Activated T-helper 2 cell treated with anti-CD3 and anti-CD28 coated beads, Interferon-gamma antibody, Interleukin-2, Interleukin-4, amounts not matched to agents 10 μg/mL and 5 μg/mL and 100 μg/mL, durations not matched to agents 14 hours and 24 hours and 36 hours (primary cell): ENCODE measurements at places on chromosomes 1 and 21.

DNA sequence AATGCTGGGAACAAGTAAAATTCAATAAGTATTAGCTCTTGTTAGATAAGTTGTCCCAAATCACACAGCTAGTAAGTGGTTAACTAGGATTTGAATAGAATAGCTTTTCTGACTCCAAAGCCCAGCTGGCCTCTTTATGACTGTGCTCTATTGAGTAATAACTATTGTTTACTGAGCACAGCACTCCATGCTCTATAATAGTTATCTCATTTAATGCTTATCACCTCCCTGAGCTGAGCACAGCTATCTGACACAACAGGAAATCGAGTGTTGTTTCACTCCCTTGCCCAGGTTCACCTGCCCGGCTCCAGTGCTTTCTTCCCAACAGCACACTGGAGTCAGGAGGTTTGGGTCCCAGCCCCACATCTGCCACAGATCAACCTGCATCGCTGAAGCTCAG lies 38.8 kb upstream of the STMN1 start:
- no peak for DNase-seq

DNA sequence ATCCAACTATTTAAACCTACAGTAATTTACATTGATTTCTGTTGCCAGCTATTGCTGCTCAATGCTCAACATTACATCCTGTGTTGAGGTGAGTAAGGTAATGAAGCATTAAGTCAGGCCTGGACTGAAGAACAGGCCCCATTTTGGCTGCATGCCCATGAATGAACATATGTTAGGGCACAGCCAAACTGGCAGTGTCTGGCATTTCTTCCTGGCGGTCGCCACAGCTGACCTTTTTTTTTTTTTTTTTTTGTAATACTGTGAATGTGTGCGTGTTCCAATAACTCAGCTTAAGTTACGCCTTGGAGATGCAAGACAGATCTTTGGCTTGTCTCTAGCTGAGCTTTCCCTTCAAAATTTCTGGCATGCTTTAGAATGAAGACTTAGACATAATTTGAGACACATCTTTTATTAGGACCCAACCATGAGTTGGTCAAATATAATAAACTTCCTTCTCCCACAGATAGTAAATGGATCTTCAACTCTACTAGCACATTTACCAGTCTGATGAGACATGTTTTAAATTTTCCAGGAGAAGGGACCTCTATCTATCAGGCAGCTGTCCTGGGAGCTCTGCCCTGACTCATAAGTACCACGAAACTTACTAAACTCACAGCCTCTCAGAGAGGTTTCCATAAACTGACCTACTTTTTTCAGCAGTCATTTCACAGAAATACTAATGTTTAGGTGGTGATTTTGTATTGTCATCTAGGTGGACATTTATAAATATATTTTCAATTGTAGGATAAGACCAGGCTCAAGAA lies 341.1 kb upstream of the RUNX1 start:
- DNase-seq = no peak

DNA sequence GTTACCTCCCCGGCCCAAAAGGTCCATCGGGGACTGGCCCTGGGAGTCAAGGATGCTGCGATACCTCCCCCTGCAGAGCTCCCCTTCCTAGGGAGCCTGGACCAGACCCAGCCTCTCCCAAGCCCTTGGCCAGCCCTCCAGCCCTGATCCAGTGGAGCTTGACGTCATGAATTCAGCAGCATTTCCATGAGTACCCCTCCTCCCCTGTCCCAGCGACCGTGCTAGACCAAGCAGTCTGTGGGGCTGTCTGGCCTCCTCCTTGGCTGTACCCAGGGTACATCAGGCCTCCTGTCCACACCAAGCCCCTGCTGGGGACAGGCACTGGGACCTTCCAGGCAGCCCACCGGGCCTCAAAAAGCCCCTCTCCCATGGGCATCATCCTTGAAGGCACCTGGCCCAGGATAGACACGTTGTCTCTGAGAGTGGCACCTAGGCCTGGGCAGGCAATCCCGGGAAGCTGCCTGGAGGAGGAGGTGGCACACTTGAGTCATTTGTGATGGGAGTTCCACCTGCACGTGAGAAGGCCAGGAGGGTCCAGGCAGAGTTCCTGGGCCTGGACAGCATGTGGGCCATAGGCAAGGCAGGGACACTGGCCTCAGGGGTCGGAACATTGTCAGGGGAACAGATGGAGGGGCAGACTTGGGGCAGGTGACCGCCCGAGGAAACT lies 46.4 kb downstream of the WNT9A start:
- DNase-seq = no peak

- no peak for DNase-seq
These were observed 28.2 kb downstream of the ATP8B2 start for GRCh38 chr1:154353460-154353904.

- no peak for DNase-seq
These were observed 100.5 kb downstream of the NGF start for GRCh38 chr1:115237507-115237906.

DNA sequence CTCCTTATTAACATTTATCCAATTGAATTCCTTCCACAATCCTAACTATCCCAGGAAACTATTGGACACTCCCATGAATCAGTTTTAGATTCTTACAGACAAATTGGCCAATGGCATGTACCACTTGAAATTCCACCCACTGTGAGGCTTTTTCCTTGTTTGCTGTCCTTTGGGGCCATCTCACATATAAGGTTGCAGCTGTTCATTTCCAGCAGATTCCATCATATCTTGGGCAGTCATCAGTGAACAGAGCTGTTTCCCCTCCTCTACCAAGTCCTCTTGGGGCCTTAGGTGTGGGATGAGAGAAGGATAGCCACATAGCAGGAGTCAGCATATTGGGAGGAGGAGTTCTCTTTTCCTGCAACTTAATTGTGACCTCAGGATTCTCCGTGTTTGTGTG lies 109.1 kb downstream of the HHAT start:
- no peak for DNase-seq

GRCh38 chr1:87958201-87958600 lies 629.5 kb downstream of the LMO4 start:
- no peak for DNase-seq

- DNase-seq = no peak
These were observed 8.7 kb downstream of the PLXNA2 start for GRCh38 chr1:208235356-208235981.

- no peak for DNase-seq
These were observed 325.2 kb downstream of the USP25 start for GRCh38 chr21:16055014-16055413.

DNA sequence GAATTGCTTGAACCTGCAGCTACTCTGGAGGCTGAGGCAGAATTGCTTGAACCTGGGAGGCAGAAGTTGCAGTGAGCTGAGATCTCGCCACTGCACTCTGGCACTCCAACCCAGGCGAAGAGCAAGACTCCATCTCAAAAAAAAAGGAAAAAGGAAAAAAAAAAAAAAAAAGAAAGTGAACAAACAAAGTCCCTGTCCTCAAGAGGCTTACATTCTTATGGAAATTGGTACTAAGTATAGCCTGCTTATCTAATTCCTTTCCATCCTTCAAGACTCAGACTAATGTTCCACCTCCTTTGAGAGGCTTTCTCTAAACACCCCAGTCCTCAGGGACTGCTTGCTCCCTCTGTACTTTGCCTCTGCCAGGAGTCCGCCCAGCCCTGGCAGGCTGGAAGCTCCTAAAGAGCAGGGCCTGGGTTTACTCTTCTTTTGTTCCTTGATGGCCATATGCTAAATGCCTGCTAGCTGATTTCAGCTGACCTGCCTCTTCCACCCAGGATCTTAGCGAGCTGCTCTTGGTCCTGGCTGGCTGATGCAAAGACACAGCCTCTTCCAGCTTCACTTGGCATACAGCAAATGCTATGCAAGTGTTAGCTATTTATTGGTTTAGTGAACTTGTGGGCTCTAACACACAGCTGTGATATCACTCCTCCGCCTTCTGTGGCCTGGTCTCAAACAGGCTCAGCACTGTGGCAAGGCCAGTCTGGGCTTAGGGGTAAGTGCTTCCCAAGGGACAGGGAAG lies 9.8 kb downstream of the SLC9A1 start:
- DNase-seq = no peak

DNA sequence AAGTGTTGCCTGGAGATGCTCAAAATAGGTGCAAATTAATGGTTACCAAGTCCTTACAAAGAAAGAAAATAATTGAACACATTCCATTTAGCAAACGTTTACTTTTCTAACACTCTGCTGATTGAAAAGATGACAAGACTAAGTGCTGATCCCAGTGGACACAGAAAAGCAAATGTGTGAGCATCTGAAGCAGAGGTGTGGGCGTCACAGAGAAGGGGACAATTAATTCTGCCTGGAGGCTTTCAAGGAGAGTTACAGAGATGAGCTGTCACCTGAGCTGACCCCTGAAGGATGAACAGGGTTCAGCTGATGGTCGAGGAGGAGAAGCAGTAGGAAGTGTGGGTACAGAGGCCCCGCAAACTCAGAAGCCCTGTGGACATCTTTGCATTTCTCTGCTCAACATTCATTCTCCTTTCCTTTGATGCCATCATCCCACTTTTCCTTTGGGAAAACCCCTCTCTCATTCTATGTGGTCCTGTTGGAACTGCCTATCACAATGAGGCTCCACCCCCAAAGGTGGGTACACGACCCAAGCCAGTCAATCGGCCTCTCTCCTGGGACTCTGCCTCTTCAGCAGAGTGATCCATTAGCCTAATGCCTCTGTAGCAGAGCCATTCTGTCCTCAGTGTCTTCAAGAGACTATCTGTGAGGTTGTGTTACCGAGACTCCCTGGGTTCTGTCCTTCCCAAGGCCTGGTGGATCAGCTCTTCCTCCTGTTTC lies 17.2 kb upstream of the PLA2G2E start:
- DNase-seq = no peak

GRCh38 chr1:2136386-2137235 lies 58.0 kb downstream of the FAAP20 start:
- no peak for DNase-seq

DNA sequence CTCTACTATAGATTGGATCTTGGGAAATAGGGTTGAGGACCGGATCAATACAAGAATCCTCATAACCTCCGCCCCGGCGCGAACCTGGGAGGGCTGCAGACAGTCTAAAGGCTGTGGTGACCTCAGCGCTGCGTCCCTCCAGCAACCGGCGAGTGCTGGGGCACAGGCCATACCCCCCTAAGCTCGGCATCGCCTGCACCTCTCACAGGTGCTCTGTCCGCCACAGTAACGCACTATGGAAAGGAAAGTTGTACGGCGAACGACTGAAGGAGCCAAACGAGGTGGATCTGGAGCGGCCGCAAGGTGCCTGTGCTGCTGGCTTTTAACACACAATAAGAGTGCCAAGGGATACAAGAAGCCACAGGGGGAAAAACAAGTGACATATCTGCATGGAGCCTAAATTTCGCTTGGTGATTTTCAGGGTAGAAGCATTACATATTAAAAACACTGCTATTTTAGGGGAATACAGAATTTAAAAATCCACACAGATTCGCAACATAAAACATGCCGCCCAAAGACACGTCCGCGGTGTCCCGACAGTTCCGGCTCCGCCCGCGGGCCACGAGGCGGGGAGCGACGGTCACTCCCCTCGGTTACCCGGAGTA lies 1.4 kb upstream of the RBM15 start:
- DNase-seq = peak; percentile 28

GRCh38 chr1:58816747-58817221 lies 32.9 kb upstream of the JUN start:
- DNase-seq = no peak

DNA sequence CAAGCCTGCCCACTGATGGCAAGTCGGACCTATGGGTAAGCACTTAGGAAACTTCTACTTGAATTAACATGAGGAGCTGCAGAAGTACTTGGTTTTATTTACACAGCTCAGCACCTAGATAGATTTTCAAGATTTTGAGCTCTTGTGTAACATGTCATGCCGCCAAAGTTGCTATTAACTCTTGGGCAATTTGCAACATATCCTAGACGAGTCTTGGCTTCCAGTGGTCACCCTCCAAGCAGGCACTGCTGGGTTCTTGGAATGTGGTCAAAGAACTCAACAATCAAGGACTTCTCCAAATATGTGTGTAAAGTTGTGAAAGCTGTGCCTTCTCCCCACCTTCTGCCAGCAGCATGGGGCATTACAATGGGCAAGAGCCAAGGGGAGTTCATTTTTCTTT lies 17.8 kb upstream of the GUCA2B start:
- DNase-seq = no peak

GRCh38 chr1:74427681-74428080 lies 84.7 kb downstream of the LRRC53 start:
- DNase-seq = no peak

DNA sequence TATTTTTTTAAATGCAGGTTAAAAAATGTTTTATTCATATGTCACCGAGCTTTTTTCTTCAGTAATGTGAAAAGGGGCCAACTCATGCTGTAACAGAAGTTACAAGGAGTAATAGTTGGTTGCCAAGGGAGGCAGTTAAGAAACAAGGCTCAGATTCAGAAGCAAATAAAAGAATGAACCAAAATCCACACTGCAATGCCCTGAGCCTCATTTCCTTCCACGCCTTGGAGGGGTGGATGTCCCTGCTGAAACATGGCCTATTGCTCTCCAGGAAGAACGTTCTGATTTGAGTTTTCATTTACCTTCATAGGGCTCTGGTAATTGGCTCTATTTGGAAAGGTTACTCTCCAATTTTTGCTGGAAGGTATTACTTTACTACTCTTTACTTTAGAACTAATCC lies 24.4 kb downstream of the ALG14 start:
- DNase-seq = no peak

GRCh38 chr1:215631489-215631888 lies 64.4 kb downstream of the KCTD3 start:
- no peak for DNase-seq

DNA sequence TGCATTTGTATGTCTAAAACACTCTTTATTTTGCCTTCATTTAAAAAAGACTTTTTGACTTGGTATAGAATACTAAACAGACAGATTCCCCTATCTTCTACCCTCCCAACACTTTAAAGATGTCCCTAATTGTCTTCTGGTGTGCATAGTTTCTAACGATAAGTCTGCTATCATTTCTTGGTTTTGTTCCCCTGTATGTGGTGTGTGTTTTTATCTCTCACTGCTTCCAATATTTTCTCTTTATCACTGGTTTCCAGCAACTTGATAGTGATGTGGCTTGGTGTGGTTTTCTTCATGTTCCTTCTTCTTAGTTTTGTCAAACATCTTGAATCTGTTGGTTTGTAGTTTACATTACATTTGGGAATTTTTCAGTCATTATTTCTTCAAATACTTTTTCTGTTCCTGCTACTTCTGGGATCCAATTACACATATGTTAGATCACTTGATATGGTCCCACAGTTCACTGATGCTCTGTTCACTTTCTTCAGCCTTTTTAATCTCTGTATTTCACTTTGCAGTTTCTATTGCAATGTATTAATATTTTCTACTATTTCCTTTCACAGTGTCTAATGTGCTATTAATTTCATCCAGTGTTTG lies 23.2 kb downstream of the F5 start:
- no peak for DNase-seq

- no peak for DNase-seq
These were observed 878.3 kb upstream of the CXADR start for GRCh38 chr21:16634515-16634914.
